H4 (cell line): ENCODE measurements at places on chromosomes 11 and 22. TPM values are rescaled to one million over a fixed set of nuclear protein-coding genes. Genes with fewer than 3 reads are reported as not detected.
A peak's percentile ranks its signal among the peaks of the same experiment; 100 is the strongest.

The OAF gene
- total RNA-seq, result 33.5 and 44.5 TPM in 2 replicates

GRCh38 chr22:41523464-41524221 lies 20.6 kb downstream of the POLR3H start:
- DNase-seq, result peak; percentile 47

DNA sequence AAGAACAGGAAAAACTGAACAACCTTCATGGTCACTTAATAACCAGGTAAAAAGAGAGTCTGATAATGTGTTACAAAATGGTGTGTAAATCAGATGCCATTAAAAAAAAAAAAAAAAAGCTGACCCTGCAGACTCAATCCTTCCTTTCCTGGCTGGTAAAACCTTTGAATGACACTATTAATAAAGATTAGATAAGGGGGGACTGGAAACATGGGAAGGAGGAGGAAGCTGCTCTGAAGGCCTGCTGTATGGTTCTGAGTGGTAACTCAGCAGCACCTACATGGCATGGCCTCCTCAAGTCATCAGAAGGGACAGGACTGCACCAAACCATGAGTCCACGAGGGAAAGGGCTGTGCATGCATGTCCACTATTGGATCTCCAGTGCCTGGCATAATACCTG lies 18.0 kb upstream of the SWAP70 start:
- no peak for DNase-seq

The ASPHD2 gene
- total RNA-seq, result 1.8 and 2.7 TPM in 2 replicates

GRCh38 chr22:42844756-42845155 lies 12.3 kb downstream of the ARFGAP3 start:
- DNase-seq, result no peak

DNA sequence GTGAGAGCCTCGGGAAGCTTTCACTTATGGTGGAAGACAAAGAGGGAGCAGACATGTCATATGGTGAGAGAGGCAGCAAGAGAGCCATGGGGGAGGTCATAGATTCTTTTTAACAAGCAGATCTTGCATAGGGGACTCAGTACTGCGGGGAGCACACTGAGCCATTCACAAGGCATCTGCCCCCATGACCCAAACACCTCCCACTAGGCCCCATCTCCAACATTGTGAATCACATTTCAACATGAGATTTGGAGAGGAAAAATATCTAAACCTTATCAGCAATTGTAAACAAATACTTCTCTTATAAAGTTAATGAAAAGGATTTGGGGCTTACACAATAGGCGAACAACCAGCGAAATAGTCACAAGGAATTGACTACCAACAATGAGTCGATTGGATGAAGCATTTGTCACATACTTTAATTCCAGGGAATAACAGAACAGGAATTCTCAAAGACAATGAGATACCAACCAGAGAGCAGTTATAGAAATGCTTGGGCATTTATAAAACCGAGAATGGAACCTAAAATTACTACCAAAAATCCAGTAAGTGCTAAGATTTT lies 7.3 kb downstream of the DDI1 start:
- no peak for DNase-seq

DNA sequence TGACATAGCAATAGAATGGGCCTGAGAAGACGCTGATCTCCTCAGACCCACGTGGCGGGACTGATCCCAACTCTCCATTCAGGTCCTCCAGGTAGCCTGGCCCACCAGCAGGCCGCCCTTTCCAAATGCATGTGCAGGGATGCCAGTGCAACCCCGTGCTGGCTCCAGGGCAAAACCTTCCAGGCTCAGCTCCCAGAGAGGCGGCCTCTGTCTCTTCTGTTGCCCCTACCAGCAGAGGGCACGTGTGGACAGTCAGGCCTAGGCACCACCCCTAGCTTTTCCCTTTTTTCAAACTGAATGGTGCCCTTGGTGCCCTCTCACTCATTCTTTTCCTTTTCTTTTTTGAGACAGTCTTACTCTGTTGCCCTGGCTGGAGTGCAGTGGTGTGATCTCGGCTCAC lies 121.7 kb downstream of the OSBP2 start:
- DNase-seq, result no peak

The CATSPERZ gene
- not detected in 2 replicates for total RNA-seq

DNA sequence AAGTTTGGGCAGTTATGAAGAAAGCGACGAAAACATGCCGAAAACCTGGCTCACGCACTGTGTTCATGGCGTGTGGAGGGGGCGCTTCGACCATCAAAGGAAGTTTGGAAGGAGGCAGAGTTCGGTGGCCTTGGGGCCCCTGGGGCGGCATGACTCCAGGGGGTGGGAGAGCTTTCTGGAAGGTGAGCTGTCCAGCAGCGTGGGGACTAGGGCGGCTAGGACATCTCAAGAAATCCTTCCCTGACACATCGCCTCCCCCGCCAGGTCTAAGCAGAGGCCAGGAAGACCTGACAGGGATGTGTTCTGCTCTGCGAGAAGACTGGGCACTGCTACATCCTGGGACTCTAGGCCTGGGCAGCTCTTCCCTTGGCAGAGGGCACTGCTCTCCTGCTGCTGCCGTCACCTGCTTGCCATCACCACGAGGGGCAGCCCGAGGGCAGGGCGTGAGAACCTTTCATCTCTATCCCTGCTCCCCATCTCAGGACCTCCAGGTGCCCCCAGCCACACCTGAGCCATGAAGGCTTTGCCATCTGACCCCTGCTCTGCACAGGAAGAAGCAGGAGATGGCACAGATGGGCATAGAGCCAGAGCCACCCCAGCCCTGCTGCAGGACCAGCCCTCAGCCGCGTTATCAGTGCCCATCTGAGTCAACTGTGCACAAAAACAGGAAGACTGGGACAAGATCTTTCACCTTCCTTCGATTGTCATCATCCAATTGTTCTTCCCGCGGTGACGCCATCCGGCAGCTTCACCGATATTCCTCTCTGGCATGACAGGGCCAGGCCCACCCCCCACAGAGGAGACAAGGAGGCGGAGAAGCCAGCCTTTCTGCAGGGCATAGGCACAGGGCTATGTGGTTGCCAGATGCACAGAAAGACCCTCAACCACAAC lies 12.7 kb downstream of the LINC01488 start:
- no peak for DNase-seq

The IGLL1 gene
- not detected in 2 replicates for total RNA-seq

- DNase-seq, result no peak
These were observed 319.3 kb downstream of the DCDC1 start for GRCh38 chr11:31050061-31050765.

- no peak for DNase-seq
These were observed 52.2 kb downstream of the TIMP3 start for GRCh38 chr22:32853662-32854061.

DNA sequence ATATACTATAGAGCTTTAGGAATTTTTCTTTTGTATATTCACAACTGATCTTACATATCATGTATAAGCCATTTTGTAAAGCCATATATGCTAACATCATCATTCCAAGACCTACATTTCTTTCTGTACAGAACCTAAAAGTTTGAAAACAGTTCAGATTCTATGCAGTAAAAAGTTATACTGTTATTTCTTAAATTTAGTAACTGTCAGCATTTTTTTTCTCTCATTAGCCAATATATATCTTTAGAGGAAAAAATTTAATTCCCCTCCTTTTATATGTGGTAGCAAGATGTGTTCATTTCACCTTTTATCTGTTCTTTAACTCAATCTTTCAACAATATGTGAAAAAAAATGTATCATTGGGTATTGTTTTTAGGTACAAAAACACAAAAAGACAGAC lies 120.4 kb upstream of the TP53AIP1 start:
- DNase-seq, result no peak

- DNase-seq, result no peak
These were observed 220.1 kb upstream of the E2F8 start for GRCh38 chr11:19460718-19461405.

DNA sequence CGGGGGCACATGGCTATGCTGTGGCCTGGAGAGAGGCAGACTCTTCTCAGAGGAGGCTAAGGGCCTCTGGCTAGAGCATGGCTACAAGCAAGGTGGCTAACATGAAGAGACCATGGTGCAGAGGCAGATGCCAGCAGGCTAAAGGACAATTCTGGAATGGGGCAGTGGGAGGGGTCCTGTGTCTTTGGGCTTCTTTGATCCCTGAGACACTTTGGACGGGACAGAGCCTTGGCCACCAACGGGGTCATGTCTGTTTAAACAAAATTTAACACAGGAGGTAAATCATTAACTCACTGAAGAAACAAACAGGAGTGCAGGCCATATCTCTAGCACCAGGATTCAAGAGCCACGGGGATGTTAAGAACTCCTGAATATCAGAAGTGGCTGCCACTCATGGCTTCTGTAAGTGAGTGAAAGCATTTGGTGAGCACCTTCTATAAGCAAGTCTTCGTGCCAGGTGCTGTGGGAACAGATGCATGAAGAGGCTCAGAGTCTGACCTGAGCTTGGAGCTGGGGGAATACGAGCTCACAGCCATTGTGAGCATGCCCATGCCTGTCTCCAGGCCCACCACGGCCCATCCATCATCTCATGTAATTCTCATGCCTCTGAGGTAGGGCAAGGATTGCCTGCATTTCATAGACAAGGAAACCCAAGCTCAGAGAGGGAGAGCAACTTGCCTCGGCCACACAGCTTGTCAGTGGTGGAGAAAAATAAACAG lies 18.3 kb upstream of the ZNRF3 start:
- no peak for DNase-seq
